Activated CD4-positive, CD25-positive, alpha-beta regulatory T cell (primary cell): ENCODE measurements at places on chromosomes 2 and 18.

DNA sequence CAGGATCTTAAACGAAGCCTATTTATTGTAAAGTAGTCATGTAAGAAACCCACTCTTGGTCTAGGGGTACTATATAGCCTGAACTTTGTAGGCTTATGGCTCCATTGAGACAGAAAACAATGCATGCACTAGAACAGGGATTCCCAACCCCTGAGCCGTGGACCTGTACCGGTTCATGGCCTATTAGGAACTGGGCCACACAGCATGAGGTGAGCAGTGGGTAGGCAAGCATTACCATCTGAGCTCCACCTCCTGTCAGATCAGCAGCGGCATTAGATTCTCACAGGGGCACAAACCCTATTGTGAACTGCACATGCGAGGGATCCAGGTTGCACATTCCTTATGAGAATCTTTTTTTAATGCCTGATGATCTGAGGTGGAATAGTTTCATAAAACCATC, 59.2 kb downstream of the ROCK1 start:
- DNase-seq, result no peak

GRCh38 chr2:44707945-44708660, 233.4 kb upstream of the SIX3 start:
- no peak for DNase-seq

DNA sequence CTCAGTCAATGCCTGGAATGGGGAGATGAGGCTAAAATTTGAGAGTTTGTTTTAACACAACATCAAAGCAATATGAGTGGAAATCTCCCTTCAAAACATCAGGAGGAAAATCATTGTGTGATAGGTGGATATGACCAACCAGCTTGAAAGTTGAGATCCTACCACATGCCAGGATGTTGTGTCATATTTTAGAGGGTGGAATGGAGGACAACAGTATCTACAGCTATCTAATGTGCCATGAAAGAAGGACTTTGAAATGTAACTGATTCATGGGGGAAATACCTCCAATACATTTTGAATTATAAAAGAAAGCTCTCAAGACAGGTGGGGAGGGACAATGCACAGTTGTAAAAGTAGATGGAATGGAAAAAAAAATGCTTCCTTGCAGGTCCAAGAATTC, 87.8 kb downstream of the SP100 start:
- no peak for DNase-seq

DNA sequence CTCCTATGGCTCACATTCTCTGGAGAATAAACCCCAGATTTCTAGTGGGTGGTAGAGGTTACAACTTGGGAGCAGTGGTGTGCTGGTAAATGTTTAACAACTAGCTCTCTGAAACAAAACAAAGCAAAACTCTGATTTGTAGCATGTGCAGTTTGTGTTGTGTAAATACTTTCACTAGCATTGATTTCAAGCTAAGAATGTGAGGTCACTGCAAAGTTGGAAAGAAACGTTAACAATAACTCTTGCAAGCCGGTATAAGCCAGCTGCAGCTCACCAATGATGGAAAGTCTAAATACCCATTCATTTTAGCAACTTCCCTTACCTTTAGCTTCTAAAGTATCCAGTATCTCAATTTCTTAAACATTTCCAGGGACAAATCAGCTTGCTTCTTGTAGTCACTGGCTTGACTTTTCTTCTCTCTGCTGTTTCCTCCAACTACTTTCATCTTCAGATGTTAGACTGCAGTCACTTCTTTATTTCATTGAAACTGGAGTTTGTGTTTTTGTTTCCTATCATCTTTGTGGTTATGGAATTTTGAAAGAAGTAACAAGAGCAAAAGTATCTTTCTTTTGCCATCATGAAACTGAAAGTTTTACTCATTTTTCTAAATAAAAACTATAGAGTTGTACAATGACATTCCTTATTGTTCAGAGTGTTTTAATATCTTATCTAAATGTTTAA, 140.2 kb downstream of the PLCL1 start:
- DNase-seq, result no peak

DNA sequence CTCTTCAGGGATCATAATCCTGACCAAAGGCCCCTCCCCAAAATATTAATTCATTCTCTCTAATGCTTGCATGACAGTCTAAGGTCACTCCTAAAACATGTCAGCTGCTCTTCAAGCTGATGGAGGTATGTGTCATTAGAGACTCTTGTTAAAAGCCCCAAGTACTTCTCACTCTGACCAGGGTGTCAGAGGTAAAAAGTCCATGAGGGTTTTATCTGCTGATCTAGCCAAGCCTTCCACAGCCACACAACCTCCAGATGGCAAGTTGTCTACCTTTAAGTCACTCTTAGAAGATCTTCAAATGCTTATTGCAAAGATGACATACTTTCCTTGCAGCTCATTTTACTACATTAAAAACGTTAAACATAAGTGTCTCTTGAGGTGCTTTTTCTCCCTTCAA, 83.6 kb upstream of the ETAA1 start:
- no peak for DNase-seq

DNA sequence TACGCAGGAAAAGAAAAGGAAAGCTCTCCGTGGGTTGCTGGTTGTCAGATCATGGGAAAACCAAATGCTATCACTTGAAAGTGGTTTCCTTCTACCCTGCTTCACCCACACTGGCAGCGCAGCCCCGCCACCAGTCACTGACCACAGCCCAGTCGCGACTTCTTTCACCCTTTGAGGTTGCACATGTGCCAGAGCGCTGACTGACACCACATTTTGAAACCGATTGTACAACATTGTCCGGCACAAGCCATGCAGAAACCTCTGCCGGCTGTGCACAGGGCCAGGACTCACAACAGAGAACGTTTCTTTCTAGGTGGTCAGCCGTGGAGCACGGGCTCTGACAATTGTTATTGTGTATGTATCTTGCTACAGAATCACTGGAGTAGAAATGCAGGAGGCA, 827.2 kb upstream of the POU3F3 start:
- DNase-seq, result no peak

GRCh38 chr18:55275039-55275901, 312.7 kb downstream of the TCF4 start:
- no peak for DNase-seq

- no peak for DNase-seq
Observed at GRCh38 chr2:200199576-200200263, 106.8 kb upstream of the SPATS2L start.

- DNase-seq, result no peak
Observed at GRCh38 chr2:181164699-181165098, 184.3 kb downstream of the UBE2E3 start.

- no peak for DNase-seq
Observed at GRCh38 chr2:226216575-226216974, 583.0 kb downstream of the IRS1 start.

- no peak for DNase-seq
Observed at GRCh38 chr2:128617029-128617590, 298.4 kb upstream of the HS6ST1 start.

GRCh38 chr18:66616523-66616983, 12.7 kb upstream of the CDH19 start:
- no peak for DNase-seq

- no peak for DNase-seq
Observed at GRCh38 chr18:6434481-6434880, 19.8 kb upstream of the L3MBTL4 start.

- DNase-seq, result no peak
Observed at GRCh38 chr2:40431600-40431955, 20.3 kb downstream of the SLC8A1 start.

GRCh38 chr2:61356261-61356957, 114.5 kb downstream of the USP34 start:
- no peak for DNase-seq

DNA sequence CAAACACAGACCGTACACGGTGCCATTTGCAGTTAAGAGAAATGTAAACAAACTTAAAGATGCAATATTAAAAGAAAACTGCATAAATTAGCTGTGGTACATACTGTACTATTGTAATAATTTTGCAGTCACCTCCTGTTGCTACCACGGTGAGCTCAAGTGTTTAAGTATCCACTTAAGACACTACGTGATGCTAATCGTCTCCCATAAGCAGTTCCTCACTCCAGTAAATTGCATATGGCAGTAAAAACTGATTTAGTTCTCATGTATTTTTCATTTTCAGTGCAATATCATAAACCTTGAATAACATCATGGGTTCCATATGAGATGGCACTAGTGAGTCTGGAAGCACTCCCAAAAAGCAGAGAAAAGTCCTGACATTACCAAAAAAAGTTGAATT, 14.4 kb downstream of the CLEC4F start:
- DNase-seq, result no peak

- DNase-seq, result no peak
Observed at GRCh38 chr2:82875858-82876257, 1583.2 kb downstream of the SUCLG1 start.

- DNase-seq, result no peak
Observed at GRCh38 chr2:70496819-70497218, 56.8 kb downstream of the TGFA start.
